Renal cortex interstitium (tissue), 15 donors: ENCODE measurements at places on chromosomes 2 and 18. TPM values are rescaled to one million over a fixed set of nuclear protein-coding genes. Genes with fewer than 3 reads are reported as not detected.

GRCh38 chr18:31500051-31500688, 2.2 kb downstream of the DSG2 start:
- DNase-seq = no peak

- no peak for DNase-seq
Measured at GRCh38 chr2:101300836-101301235, 7.7 kb downstream of the RNF149 start.

- no peak for DNase-seq
Measured at GRCh38 chr2:3073041-3073595, 304.5 kb downstream of the EIPR1 start.

The UGT1A4 gene
- polyA plus RNA-seq = not detected

The OBSL1 gene
- 111 TPM for polyA plus RNA-seq

The VWC2L gene
- polyA plus RNA-seq = 0.06 TPM

- DNase-seq = no peak
Measured at GRCh38 chr2:176464886-176465564, 195.8 kb downstream of the MTX2 start.

DNA sequence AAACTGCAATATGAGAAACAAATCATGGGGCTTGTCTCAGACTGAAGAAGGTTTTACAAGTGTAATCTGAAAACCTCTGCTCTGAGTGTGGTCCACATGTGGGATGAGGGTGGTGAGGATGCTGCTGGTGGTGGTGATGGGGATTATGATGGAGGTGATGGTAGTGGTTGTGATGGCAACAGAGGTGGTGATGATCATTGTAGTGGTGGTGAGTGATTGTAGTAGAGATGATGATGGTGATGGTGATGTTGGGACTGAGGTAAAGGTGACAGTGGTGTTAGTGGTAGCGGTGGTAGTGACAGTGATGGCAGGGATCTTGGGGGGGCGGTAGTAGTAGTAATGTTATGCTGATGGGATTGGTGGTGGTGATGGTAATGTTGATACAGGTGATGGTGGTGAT, 217.8 kb downstream of the ANAPC1 start:
- DNase-seq = no peak

GRCh38 chr2:150528861-150529801, 41.7 kb upstream of the RND3 start:
- DNase-seq = no peak

- no peak for DNase-seq
Measured at GRCh38 chr2:28286678-28287077, 106.0 kb upstream of the FOSL2 start.

GRCh38 chr2:109511168-109511567, 102.6 kb downstream of the SEPTIN10 start:
- DNase-seq = no peak

The GRB14 gene
- 67.0 TPM for polyA plus RNA-seq

The PROM2 gene
- polyA plus RNA-seq = 42.8 TPM

GRCh38 chr2:5164776-5165525, 527.2 kb upstream of the SOX11 start:
- DNase-seq = peak; percentile 1

DNA sequence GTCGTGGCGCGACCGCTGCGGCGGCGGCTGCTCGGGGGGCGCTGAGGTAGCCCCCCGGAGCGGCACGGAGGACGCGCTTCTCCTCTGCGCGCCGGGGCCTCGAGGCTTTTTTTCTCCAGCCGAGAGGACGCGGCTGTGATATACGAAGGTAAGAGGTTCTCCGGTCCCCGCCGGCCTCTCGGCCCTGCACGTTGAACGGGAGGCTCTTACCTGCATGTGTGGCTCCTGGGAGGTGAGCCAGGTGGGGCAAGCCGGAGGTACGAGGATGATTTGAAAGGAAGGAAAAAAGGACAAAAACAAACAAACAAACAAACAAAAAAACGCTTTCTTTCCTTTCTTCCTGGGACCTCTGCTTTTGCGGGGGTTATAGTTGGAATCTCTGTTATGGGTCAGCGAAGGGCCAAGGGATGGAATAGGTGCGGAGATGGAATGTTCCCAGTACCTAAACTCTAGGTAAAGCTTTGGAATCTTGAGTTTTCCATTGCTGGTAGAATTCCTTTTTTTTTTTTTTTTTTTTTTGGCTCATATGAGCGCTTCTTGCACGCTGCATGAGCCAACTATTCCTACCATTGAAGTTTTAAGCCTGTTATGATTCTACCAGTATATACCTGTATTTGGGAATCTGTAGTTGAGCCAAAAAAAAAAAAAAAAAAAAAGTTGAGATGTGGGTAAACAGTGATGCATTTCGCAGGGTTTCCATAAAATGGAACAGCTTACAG, 674 bp downstream of the PTPN4 start:
- DNase-seq = no peak

GRCh38 chr2:132503701-132504100, 87.1 kb downstream of the GPR39 start:
- no peak for DNase-seq

DNA sequence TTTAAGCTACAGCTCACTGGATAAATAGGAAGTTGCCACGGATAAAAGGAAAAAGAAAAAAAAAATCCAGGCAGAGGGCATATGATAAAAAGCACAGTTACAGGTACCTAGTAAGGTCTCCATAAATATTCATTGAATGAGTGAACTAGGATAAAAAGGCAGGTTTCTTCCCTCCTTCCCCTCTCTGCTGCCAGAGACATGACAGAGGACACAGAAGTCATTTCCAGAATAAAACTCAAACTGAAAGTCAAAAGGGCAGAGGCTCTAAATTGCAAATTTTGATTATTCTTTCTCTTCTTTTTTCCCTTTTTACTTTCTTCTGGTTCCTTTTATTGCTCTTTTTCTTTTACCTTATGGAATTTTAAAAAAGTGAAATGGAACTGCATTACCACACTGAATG, 7.7 kb downstream of the CD302 start:
- DNase-seq = no peak

The C2orf78 gene
- polyA plus RNA-seq = not detected

The SP100 gene
- 22.3 TPM for polyA plus RNA-seq

DNA sequence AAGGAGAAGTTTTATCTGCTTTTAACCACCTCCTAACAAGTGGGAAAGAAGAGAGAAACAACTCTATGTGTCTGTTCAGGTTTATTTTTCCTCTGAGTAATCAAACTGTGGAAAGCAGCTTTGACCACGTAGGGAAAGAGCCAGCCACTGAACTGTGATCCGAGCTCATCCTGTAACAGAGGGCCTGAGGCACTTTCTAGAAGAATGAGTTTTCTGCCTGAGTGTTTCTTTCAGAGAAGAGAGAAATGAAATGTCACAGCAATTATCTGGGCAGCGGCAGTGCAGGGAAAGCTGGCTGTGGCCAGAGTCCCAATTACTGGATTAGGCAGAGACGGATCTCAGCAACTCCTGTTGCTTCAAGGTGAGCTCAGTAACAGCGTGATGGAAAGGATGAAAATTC, 151.9 kb downstream of the CD226 start:
- DNase-seq = no peak

The MATN3 gene
- polyA plus RNA-seq = 3.5 TPM

The NEUROD1 gene
- not detected for polyA plus RNA-seq

- no peak for DNase-seq
Measured at GRCh38 chr2:64950226-64951160, 38.7 kb upstream of the SLC1A4 start.

DNA sequence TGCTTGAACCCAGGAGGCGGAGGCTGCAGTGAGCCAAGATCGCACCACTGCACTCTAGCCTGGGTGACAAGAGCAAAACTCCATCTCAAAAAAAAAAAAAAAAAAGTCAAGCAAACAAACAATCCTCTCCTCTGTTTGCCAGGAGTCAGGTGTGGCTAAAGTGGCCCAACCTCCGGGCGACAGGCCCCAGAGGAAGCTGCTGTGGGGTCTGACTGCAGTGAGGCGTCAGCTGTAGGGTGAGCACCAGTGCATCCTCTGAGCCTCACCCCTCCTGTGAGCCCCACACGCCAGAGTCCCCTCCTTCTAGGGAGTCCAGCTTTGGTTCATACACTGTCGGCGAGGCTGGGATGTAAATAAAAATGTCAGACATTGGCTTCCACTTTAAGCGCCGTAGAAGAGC, 76.5 kb upstream of the HS6ST1 start:
- no peak for DNase-seq

GRCh38 chr2:134410006-134410405, 156.1 kb downstream of the MGAT5 start:
- no peak for DNase-seq

DNA sequence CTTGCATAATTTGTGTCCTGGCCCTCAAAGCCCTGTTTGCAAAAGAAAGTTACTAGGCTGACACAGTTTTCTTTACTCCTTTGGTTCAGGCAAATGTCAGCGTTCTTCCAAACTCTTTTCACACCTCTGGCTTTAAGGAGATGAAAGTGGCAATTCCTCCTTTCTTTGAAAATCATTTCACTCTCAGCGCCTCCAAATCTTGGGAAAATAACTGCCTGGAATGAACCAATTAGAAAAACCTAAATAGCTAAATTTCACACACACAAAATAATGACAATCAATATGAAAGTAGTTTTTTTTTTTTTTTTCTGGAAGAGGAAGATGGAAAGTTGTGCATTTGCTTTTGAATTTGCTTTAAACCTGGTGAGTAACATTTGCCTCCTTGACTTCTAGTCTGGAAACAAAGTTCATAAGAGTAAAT, 1.7 kb downstream of the MEIS1 start:
- no peak for DNase-seq

GRCh38 chr2:13103778-13104493, 387.2 kb downstream of the TRIB2 start:
- DNase-seq = no peak

- no peak for DNase-seq
Measured at GRCh38 chr2:5227062-5227699, 465.0 kb upstream of the SOX11 start.

- no peak for DNase-seq
Measured at GRCh38 chr2:198096002-198096401, 291.6 kb downstream of the PLCL1 start.

- DNase-seq = no peak
Measured at GRCh38 chr18:21958707-21959450, 210.5 kb upstream of the GATA6 start.

DNA sequence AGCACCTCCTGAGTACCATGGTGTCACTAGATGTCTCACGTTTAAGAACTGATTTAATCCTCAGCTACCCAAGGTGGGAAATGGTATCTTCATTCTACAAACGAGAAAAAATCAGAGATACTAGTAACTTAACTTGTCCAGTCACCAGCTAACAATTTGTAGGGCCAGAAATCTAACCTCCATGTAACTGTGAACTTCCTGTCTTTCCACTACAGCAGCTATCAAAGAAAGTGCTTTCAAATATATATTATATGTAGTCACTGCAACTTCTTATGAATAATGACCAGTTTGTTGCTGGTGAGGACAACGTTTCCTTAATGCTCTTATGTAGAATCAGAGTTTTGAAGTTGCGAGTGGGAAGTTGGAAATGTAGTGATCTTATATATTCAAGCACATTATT, 1.9 kb downstream of the REV1 start:
- no peak for DNase-seq

DNA sequence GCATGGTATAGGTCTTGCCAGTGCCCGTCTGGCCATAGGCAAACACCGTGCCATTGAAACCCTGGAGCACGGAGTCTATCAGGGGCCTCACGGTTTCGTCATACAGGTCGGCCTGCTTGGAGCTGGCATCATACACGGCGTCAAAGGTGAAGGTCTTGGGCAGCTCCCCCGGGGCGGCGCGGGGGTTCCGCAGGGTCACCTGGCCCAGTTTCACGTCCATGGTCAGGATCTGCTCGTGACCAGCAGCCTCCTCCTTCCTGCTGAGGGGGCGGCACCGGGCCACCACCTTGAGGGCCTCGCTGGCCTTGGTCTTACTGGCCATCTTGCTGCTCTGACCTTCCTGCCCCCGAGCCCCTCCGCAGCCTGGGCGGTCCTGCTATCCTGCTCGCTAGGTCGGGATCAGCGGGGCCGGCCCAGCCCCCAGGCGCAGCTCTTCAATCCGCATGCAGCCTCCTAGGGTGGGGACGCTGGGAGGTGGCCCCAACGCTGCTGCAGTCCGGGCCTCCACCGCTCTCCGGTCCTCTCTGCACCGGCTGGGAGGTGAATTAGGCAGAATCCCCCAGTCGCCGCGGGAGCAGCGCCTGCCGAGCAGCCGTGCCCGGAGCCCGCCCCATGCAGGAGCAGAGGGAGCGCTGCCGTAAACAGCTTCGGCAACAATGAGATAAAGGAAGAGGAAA, 563 bp downstream of the KIF3C start:
- no peak for DNase-seq

DNA sequence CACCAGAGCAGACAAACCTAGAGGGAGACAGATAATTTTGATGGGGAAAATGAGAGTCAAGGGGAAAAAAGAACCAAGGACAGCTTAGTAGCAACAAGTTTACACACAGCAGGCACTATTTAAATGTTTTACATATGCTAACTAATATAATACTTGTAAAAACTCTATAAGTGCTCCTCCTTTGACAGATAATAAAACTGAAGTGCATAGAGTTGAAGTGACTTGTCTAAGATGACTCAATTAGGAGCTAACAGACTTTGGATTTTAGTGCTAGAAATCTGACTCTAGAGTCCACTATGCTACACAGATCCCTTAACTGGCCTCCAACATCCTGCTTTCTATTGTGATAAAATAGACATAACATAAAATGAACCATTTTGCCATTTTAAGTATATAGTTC, 506.9 kb downstream of the SATB2 start:
- DNase-seq = no peak

GRCh38 chr18:78875016-78875777, 104.4 kb upstream of the SALL3 start:
- no peak for DNase-seq

- DNase-seq = no peak
Measured at GRCh38 chr2:118530976-118531375, 316.5 kb downstream of the EN1 start.

- DNase-seq = peak; percentile 61
Measured at GRCh38 chr2:226799211-226799975, at the start of gene IRS1. Gene IRS1 (minus strand): TSS chr2:226799820. CDS start chr2:226798738, 1,082 bp downstream.

GRCh38 chr2:191249156-191249813, 4.1 kb downstream of the MYO1B start:
- DNase-seq = no peak

- DNase-seq = no peak
Measured at GRCh38 chr2:120528051-120528692, 182.2 kb downstream of the INHBB start.

GRCh38 chr2:5121642-5122041, 570.5 kb upstream of the SOX11 start:
- no peak for DNase-seq

DNA sequence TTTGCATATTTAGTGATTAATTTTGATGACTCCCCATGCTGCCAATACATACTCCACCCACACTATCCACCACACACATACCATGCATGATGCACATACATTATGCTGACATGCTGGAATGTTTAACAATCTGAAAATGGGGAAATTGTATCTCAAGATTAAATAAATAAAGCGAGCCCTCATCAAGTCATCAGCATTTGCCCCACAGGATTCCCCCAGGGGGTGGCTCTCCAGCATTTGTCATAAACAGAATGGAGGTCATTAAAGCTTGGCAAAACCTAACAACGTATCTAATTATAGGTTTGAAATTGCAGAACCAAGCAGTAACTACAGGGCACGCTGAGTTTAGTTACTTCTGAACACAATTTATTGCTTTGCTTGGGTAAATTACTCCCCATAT, 141.2 kb upstream of the TACR1 start:
- no peak for DNase-seq
